ENCODE measurements at places on chromosomes 6 and 20.

DNA sequence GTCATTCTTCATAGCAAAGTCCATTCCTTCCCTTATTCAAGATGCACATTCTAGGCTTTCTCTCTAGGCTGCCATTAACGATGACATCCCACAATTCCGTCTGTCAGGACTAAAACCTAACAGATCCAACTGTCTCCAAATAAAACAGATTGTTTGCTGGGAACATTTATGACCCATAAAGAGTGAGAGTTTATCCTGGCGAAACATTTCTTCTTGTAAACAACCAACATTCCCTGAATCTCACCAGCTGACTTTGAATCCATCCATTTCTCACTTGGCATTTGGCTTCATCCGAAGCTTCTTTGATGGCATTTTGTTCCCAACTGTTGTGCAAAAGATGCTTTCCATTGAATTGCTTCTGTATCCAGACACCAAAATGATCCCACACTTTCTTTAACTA, 93.1 kb downstream of the OLIG3 start:
- no peak for DNase-seq

DNA sequence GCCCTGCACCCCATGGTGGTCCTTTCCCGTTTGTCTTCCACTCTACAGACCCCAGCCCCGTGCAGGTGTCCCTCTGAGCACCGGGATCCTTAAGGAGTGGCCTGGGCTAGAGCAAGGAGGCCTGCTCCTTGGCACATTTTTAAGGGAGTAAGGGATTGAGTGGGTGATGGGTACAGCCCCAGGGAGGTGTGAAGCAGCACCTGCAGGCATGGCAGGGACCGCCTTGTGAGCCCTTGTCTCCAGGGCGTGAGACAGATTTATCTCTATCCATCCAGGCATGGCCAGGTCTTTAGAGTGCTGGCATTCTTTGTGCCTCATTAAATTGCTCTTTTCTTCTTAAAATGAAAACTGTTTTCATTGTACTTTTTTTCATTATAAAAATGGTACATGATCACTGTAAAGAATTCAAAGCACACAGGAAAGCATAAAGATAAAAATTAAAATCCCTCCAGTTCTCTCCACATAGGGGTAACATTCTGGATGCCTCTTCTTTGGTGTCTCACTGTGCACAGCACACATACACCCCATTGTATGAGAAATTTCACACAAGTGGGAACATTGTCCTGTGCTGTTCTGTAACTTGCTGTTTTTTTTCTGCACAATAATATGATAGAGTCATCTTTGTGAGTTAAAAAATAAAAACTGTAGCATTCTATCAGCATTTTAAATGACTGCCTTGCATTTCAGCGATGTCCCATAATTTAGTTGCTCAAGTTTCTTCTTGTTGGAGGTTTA, 31.9 kb upstream of the ZNF831 start:
- DNase-seq = no peak

GRCh38 chr6:132131758-132132157, 180.6 kb upstream of the CCN2 start:
- no peak for DNase-seq

- DNase-seq = no peak
Measured at GRCh38 chr20:43322851-43323250, 133.1 kb upstream of the PTPRT start.

DNA sequence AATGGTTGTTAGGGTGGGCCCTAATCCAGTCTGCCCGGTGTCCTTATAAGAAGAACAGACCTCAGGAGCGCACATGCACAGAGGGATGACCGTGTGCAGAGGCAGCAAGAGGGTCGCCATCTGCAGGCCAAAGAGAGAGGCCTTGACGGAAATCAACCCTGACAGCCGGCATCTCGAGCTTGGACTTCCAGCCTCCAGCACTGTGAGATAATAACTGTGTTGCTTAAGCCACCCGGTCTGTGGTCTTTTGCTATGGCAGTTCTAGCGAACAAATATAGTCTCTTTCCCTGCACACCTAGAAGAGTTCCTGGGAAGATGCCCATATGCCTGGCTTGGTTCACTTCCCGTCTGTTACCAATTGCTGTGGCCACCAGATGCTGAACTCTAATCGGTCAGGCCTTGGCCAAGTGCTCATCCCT, 35.3 kb upstream of the PTGIS start:
- DNase-seq = no peak

- no peak for DNase-seq
Measured at GRCh38 chr6:85470023-85470410, 20.1 kb downstream of the NT5E start.

- DNase-seq = no peak
Measured at GRCh38 chr6:167795321-167795811, 31.3 kb upstream of the AFDN start.

DNA sequence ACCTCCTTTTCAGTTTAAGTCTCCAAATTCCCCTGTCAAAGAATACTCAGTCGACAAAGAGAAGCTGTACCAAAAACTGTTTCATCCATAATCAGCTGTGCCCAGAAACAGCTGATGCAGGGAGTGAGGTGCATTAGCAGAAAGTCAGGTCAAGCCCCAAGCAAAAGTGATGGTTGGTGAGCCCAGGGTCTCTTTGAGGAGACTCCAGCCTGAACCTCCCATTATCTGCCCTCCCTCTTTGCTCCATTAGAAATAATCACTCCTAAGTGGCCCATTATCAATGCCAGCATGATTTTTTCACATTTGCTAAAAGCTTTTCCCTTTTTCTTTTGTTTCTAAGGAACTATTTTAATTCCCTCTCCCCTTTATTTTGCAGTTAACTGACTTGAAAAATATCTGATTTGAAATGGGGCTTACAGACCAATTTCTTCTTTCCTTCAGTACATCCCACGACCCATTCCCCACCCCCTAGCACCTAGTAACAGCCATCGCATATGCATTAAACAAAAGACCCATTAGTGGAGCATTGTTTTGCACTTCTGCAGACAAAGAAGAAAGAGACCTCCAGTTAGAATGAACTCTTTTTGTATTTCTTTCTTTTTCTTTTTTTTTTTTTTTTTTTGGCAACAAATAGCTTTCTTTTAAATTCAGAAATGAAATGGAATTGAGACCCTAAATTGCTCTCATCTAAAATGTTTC, 257.0 kb downstream of the GRIK2 start:
- DNase-seq = no peak

- no peak for DNase-seq
Measured at GRCh38 chr20:46820682-46821081, 74.0 kb upstream of the EYA2 start.

DNA sequence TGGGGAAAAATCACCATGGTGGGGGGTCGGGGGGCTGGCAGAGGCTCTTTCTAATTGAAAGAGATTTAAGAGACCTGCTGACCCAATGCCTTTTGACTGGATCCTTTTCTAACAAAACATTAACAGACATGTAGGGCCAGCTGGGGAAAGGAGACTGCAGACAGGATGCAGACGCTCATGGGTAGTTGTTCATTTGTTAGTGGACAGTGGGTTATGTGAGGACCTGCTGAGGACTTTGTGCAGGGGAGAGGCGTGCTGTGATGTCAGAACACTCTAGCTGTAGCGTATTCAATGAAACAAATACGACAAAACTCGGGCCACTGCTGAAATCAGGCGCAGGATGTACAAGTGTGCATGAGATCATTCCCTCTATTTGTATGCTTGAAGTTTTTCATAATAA, 1.2 kb downstream of the IP6K3 start:
- DNase-seq = no peak

GRCh38 chr6:25181923-25182322, 97.3 kb upstream of the CARMIL1 start:
- DNase-seq = no peak

GRCh38 chr6:49531774-49532569, 18.5 kb upstream of the C6orf141 start:
- no peak for DNase-seq

- DNase-seq = no peak
Measured at GRCh38 chr6:106522562-106523250, 106.6 kb downstream of the RTN4IP1 start.

- no peak for DNase-seq
Measured at GRCh38 chr20:34066476-34067090, 45.5 kb downstream of the EIF2S2 start.

- no peak for DNase-seq
Measured at GRCh38 chr6:25971187-25971821, 8.7 kb downstream of the TRIM38 start.

GRCh38 chr20:37308086-37309050, 18.9 kb downstream of the MANBAL start:
- no peak for DNase-seq

GRCh38 chr6:138618168-138618567, 118.9 kb upstream of the NHSL1 start:
- no peak for DNase-seq

DNA sequence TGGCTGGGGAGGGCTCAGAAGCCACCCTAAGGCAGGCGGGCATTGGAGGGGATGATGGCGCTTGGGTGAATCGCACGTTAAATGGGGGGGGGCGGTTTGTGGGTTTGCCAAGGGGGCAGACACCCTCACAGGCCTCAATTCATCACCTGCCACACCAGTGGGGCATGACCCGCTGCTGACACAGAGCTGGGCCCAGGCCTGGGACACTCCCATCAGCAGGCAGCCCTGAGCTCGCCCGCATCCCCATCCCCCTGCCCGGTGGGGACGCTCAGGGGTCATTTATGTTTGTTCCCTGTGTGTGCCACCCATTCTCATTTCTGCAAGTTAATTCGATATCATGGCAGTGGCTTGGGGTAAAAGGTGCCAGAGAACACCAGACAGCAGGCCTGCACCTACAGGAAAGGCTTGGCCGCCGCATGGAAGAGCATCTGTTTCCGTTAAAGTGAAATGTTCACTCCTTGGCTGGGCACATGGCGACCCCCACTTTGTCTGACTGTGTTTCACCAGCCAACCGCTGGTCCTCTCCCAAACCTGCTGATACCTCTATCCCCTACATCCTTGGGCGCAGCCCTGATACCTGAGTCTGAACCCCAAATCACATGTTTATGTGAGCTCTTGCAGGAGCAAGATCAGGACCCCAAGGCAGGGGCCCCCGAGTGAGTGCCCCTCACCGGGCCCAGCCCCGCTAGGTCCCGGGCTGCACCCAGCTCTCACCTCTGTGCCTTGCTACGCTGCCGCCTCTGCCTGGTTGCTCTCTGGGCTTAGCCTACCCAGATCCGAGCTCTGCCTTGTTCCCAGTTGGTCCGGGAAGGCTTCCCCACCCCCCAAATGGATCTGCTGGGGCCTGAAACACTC, 248.8 kb downstream of the TAF4 start:
- DNase-seq = no peak

- DNase-seq = no peak
Measured at GRCh38 chr6:34497411-34497810, 31.5 kb downstream of the PACSIN1 start.

DNA sequence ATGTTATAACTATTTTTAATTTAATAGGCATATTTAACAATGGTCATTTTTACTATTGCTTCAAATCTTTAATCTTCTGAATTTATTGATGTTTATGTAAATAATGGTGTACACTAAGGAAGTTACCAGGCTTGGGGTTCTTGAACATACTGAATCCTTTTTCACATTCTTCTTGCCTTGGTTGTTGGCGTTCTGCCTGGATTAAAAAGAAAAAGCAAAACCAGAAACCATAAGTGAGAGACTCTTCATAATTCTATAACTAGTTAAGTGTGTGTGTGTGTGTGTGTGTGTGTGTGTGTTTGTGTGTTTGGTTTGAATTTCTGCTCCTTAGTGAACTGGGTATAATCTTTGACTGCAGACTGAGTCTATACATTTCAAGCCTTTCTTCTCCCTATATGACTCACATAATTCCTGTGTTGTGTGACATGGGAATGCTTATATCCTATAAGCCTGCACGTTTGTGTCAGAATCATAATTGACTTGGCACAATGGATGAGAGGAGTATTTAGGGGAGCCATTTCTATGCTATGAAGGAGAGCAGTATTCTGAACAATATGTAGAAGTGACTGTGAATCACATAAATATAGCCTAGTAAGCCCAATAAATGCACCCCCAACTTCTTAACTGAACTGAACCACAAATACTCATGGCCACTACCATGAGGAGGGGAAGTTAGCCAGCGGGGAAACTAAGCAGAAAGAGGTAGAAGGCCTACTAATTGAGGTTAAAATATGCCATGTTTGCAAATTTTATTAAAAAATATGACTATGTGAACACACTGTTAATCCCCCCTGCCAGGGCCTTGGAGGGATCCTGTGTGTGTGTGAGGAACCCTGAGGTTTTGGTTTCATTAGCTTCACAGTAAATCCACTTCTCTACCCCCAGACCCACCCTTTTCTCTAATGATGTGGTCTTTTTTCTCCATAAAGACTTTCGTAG, 425.5 kb downstream of the BCKDHB start:
- no peak for DNase-seq

GRCh38 chr6:46129629-46130511, at the start of gene ENPP4:
TSS of gene ENPP4 (plus strand) at chr6:46129989. CDS start at chr6:46139584, 9,595 bp downstream.
- peak; percentile 76 for DNase-seq

DNA sequence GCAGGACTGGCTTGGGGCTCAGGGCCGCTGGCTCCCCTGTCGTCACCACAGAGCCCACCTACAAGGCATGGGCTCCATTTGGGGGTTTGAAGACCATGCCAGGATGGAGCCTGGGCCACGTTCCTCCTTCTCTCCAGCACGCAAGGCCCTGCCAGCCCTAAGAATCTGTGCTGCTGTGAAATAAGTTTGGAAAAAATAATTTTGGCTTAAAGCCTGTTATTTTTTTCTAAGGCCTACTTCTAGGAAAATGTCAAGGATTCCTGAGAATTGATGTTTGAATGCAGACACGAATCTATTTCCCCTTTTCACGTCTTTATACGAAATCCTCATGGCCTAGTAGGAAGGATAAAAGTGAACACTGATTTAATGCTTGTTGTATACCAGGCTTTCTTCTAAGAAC, 107.5 kb downstream of the LRFN2 start:
- DNase-seq = no peak

- DNase-seq = no peak
Measured at GRCh38 chr6:30145818-30146217, 9.9 kb downstream of the TRIM40 start.

- no peak for DNase-seq
Measured at GRCh38 chr6:79467716-79468115, 69.5 kb downstream of the LCA5 start.

- no peak for DNase-seq
Measured at GRCh38 chr6:107819217-107819616, 4.9 kb downstream of the SCML4 start.

- no peak for DNase-seq
Measured at GRCh38 chr6:25290306-25291060, 11.3 kb downstream of the CARMIL1 start.
